ENCODE measurements at places on chromosomes 4 and X. TPM values are rescaled to one million over a fixed set of nuclear protein-coding genes. Genes with fewer than 3 reads are reported as not detected.

GRCh38 chrX:77527233-77528001 lies 80.2 kb downstream of the FGF16 start:
- DNase-seq = no peak

Gene SSX1
- not detected for total RNA-seq

DNA sequence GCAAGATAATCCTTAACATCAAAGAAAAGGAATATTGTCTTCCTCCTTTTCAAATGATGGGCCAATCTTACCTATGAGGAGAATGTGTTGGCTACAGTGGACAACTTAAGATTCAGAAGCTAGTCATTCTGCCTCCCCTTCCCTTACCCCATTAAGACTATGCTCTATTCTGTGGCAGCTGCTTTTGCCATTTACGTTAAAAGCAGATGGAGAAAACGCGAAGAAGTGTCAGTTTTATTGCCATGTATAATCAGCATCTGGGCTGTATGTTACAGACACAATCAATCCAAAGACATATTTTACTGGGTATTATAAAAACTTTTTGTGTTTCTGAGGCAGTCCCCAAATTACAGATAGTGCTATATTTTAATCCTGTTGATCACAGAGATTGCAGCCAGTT lies 196.1 kb upstream of the PACRGL start:
- no peak for DNase-seq

Gene IBSP
- total RNA-seq = not detected

Gene FRMPD3
- total RNA-seq = 1.6 TPM

Gene FOXP3
- not detected for total RNA-seq

Gene CT45A10
- total RNA-seq = not detected

GRCh38 chr4:172892300-172892699 lies 276.3 kb upstream of the GALNT7 start:
- DNase-seq = no peak

GRCh38 chr4:140504261-140504660 lies 6.2 kb upstream of the MGAT4D start:
- DNase-seq = no peak

- no peak for DNase-seq
Measured at GRCh38 chr4:122259849-122260248, 107.7 kb downstream of the BLTP1 start.
